ENCODE measurements at places on chromosomes 11 and 22. TPM values are rescaled to one million over a fixed set of nuclear protein-coding genes. Genes with fewer than 3 reads are reported as not detected.

PTPRCAP gene
- total RNA-seq: 5.4 TPM

GUCY1A2 gene
- 15.6 TPM for total RNA-seq

GRCh38 chr11:114258696-114259095 is 37.5 kb upstream of the NNMT start:
- DNase-seq: no peak

DNA sequence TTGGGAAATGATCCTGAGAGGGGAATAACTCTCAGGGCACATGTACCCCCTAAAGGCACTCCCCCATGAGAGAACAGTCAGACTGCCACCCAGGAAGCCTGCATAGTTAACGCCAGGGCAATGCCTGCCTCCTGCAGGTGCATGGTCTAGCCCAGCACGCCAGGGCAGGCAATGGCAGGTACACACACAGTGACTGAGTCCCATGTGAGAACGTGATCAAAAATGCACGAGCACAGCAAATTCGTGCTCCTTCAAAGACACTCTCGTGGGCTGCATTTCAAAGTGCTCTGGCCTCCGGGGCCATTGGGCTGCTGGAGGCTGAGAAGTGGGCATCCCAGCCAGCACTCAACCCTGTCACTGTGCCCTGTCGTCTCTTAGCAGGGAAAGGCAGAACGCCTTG is 79.7 kb downstream of the SHANK2 start:
- peak; percentile 4 for DNase-seq

Measured in left lung (tissue), 14 donors.